ENCODE measurements at places on chromosomes 4 and X.

- DNase-seq = peak; percentile 62
Observed at GRCh38 chr4:22502895-22503814, 12.7 kb downstream of the ADGRA3 start.

DNA sequence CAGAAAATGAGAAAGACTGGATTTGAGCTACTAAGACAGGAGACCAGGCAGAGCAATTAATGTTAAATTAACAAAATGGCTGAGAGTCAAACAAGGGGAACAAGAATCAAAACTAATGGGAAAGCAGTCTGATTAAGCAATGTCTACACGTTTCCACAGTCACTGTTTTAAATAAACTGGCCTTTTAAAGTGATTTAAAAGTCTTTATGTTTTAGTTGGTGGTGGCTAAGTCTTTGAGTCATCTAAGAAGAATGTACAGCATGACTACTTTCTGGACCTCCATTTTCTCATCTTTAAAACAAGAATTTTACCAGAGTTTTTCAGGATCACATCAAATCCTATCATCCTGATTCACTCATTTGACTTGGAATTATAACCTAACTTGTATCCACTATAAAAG, 233.8 kb downstream of the ENOX2 start:
- DNase-seq = peak; percentile 59

- DNase-seq = no peak
Observed at GRCh38 chrX:155997436-155997835, at the start of gene IL9R. Gene IL9R (plus strand): TSS chrX:155997696. CDS start chrX:155997760, 64 bp downstream.

DNA sequence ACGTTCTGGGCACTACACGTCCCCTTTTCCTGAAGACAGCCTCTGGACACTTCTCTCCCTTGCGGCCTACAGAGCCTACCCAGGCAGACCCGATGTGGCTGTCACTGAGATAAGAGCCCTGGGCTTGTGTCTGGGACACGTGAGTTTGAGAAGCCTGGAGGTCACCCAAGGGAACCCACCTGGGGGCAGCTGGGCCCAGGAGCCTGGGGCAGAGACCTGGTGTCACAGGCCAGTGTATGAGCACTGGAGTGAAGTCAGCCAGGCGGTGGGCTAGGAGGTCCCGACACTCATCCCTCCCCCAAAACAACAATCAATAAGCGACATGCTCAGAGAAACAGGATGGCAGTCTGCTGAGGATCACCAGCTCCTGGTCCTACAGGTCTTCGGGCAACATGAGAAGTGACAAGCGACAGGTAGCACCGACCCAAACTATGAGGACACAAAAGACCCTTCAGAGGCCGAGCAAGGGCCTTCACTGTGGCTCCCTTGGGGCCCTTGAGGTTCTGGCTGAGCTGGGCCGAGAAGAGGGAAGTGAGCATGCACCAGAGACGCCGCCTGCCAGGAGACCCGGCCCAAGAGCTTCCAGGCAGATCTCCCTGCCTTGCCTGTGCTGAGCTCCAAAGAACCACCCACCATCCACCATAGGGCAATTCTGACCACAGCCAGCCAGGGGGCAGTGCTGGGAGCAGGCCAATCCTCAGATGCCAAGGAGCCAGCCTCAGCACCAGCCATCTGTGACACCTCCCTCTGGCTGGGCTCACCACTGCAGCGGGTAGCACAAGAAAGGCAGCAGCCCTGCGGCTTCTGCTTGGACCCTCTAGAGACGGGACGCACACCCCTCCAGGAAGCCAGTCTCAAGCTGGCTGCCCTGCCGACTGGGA, 11.0 kb upstream of the DUSP9 start:
- peak; percentile 47 for DNase-seq

GRCh38 chrX:149858592-149858991, 22.4 kb upstream of the MAGEA8 start:
- DNase-seq = no peak

GRCh38 chr4:186688150-186688943, 35.3 kb downstream of the FAT1 start:
- no peak for DNase-seq

DNA sequence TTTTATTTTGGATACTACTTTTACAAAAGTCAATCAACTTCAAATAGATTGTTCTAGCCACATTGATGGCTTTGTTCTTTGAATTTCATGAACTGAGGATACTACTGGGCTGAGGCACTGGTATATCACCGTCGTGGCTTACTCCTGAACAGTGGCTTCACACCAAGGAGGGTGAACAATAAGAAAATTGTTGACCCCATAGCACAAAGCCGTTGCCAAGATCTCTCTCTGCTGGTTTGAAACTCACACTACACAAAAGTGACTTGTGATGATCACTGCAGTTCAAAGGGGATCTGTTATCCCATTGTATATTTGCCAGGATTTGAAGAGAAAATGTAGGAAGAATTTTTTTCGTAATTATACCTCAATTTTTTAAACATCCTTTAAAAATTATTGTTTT, 119.6 kb downstream of the PDLIM5 start:
- DNase-seq = no peak

DNA sequence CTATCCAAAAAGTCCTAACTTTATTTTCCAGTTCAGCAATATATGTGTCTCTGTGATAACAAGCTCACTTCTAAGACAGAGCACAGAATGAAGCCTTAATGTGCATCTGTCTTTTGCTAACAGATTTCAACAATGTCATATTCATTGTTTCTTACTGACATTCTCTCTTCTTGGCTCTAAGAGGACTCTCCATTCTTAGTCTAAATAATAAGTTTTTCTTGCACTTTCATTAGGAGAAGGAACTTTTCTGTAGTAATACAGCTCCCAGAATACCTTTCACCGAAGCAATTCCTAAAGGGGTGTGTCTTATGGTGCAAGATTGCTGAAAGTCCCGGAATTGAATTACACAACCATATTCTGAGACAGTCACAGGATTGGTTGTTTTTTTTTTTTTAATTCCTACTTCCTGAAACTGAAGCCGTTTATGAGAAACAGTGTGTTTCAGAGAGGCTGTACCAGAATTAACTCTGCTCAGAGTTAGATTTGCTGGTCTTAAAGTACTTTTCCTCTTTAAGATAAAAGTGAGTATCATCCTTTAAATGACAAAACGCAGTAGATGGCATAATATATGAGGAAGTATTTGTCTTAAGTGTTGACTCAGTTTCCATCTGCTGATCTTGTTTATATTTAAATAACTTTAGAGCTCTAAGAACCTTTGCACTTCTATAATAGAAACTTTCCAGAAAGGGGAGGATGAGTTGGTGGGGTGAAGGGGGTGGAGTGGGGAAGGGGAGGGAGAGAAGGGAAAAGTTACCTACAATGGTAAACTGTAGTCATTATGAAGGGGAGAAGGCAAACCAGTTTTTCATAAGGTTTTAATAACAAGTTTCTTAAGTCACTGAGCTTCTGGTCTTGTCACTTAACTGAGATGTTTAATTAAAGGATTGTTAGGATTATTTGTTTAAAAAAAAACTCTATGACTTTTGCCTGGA, at the start of gene ALPK1:
Gene ALPK1, plus strand, starts transcription at position 421 of the 932 bp plus-strand sequence.
- DNase-seq = peak; percentile 86

GRCh38 chr4:119016636-119017035, 119.0 kb upstream of the MYOZ2 start:
- no peak for DNase-seq

Measured in ELR (cell line).